ENCODE measurements at places on chromosomes 7 and 10. TPM values are rescaled to one million over a fixed set of nuclear protein-coding genes. Genes with fewer than 3 reads are reported as not detected.

SPDYE16 gene
- 1.1 TPM for polyA plus RNA-seq

STK31 gene
- 0.55 TPM for polyA plus RNA-seq

MBLAC1 gene
- polyA plus RNA-seq, result 2.4 TPM

NFKB2 gene
- 8.1 TPM for polyA plus RNA-seq

GHRHR gene
- polyA plus RNA-seq, result 2.2 TPM

TACR2 gene
- polyA plus RNA-seq, result not detected

IRF5 gene
- 0.37 TPM for polyA plus RNA-seq

PLPP4 gene
- polyA plus RNA-seq, result 0.42 TPM

SYT15 gene
- polyA plus RNA-seq, result 1.5 TPM

TMEM229A gene
- polyA plus RNA-seq, result 0.94 TPM

FZD1 gene
- 0.34 TPM for polyA plus RNA-seq

PRKAR2B gene
- 76.8 TPM for polyA plus RNA-seq

GPR37 gene
- polyA plus RNA-seq, result 3.7 TPM

NUPR2 gene
- polyA plus RNA-seq, result not detected

HOXA2 gene
- not detected for polyA plus RNA-seq

HACD1 gene
- 66.2 TPM for polyA plus RNA-seq

AHR gene
- polyA plus RNA-seq, result 3.5 TPM

SHH gene
- polyA plus RNA-seq, result not detected

FGFR2 gene
- 32.3 TPM for polyA plus RNA-seq

CASTOR2 gene
- polyA plus RNA-seq, result 4.1 TPM

TMEM139 gene
- polyA plus RNA-seq, result 1.7 TPM

NDUFB2 gene
- 382 TPM for polyA plus RNA-seq

SCART1 gene
- polyA plus RNA-seq, result not detected

NXPH1 gene
- polyA plus RNA-seq, result 0.45 TPM

CTAGE4 gene
- polyA plus RNA-seq, result 4.9 TPM

NANOS1 gene
- 2.2 TPM for polyA plus RNA-seq

CC2D2B gene
- polyA plus RNA-seq, result 0.92 TPM

ADCYAP1R1 gene
- polyA plus RNA-seq, result 1.8 TPM

PPP2R2D gene
- polyA plus RNA-seq, result 30.5 TPM

MAD1L1 gene
- polyA plus RNA-seq, result 40.3 TPM

GARIN1A gene
- polyA plus RNA-seq, result 0.10 TPM
